ENCODE measurements at places on chromosomes 11 and 22. TPM values are rescaled to one million over a fixed set of nuclear protein-coding genes. Genes with fewer than 3 reads are reported as not detected.
A peak's percentile ranks its signal among the peaks of the same experiment; 100 is the strongest.

DNA sequence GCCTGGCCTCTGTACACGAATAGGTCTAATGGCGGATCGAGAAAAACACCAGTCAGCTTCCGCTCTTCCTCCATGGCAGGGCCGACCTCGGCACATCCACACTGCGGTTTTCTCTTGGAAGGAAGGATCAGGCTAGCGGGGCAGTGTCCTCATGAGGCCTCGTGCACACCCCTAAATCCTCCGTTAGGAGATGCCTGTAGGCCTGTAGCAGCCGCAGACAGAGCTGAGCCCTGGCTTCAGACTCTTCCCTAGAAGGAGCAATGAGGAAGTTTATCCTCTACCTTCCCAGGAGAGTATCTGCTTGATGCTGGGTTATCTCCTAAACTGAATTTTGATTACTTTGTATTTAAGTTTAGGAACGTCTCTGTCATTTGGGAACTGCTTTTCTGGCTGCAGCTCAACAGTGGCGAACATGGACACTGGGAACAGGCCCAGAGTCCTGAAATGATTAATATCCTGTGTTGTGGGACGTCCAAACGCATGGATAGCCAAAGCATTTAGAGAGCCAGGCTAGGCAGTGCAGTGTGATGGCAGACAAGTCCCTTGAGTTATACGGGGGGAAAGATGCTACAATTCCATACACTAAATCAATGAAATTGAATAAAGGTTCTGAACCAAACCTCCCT is 16.5 kb upstream of the BMAL1 start:
- H3K27me3 ChIP-seq: peaks cover 39% of the 10 kb centered on the region
- H3K4me3 ChIP-seq: no peak overlapping the region
- no peak overlapping the region for H3K27ac ChIP-seq

RASGRP2 gene
- 115 TPM for total RNA-seq

FOXR1 gene
- not detected for total RNA-seq

DNA sequence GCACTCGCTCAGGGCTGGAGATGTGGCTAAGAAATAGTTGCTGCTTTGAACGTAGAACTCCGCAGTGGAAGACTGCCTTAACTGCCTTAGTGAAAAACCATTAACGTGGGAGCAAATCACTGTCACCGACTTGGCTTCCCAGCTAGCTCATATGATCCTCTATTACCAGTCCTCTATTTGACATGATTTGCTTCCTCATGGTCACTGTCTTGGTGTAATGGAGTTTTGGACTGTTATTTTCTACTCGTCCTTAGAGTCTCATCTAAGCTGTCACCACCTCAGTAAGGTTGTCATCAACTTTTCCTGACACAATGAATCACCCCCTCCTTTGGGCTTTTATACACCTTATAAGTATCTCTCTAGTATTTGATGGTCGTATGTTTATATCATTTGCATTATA is 167.1 kb upstream of the NARS2 start:
- no peaks in the 10 kb centered on the region for H3K4me1 ChIP-seq
- no peak overlapping the region for H3K4me3 ChIP-seq
- no peak overlapping the region for H3K27ac ChIP-seq
- no peak for DNase-seq
- H3K36me3 ChIP-seq: no peaks in the 10 kb centered on the region

- H3K27ac ChIP-seq: no peak overlapping the region
- H3K4me3 ChIP-seq: no peak overlapping the region
- H3K4me1 ChIP-seq: peaks cover 45% of the 10 kb centered on the region
- H3K27me3 ChIP-seq: no peaks in the 10 kb centered on the region
- no peak for DNase-seq
Measured at GRCh38 chr22:44030051-44030701, 6.1 kb downstream of the PARVB start.

- no peak for DNase-seq
- H3K4me3 ChIP-seq: no peak overlapping the region
- H3K4me1 ChIP-seq: no peaks in the 10 kb centered on the region
- no peaks in the 10 kb centered on the region for H3K27me3 ChIP-seq
Measured at GRCh38 chr22:31046539-31047226, 34.4 kb upstream of the SMTN start.

- peak; percentile 48 for DNase-seq
- H3K4me3 ChIP-seq: peak overlapping the region; percentile 81
- peaks cover 26% of the 10 kb centered on the region for H3K36me3 ChIP-seq
- H3K4me1 ChIP-seq: peaks cover 49% of the 10 kb centered on the region
- H3K27me3 ChIP-seq: no peaks in the 10 kb centered on the region
Measured at GRCh38 chr11:126282361-126282735, 545 bp upstream of the TIRAP start.
